ENCODE measurements at places on chromosomes 7 and 10.

GRCh38 chr7:52525772-52526341 is 509.6 kb upstream of the POM121L12 start:
- no peak for DNase-seq

DNA sequence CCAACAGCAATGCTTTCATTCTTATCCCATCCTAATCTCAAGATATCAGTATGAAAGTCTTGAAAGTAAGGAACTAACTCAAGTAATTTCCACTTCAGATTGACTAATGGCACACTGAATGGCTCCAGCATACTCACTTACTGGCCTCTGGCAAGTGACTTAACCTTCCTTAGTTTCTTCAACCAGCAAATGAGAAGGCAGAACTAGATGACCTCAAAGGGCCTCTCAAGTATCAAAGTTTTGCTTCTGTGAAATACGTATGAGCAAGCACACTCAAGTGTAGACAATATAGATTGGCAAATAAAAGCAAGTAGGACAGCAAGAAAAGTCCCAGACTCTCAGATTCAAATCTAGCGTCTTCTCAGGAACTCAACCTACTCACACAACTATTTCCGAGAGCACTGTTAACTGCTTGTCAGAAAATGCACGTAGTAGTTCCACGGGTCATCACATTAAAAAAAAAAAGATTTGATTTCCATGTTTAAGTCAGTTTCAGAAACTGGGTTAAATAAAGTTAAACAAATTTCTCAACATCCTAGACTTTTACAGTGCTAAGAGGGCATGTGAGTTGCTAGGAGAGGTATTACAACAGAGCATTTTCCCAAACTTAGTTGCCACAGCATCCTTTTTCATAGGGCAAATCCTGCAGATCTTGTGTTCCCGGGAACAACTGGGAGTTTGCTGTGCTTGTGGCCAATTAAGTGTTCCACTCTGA is 276.9 kb upstream of the KLF14 start:
- DNase-seq: no peak

- DNase-seq: peak; percentile 68
These were observed 24.2 kb upstream of the LIPN start for GRCh38 chr10:88735661-88736060.

- peak; percentile 70 for DNase-seq
These were observed 28.4 kb upstream of the SMARCD3 start for GRCh38 chr7:151276666-151277590.

GRCh38 chr7:66076462-66077329 is 1.1 kb downstream of the ASL start:
- DNase-seq: no peak
